Endothelial cell of umbilical vein (primary cell): ENCODE measurements at places on chromosomes 6 and 20. TPM values are rescaled to one million over a fixed set of nuclear protein-coding genes. Genes with fewer than 3 reads are reported as not detected.

GRCh38 chr20:3781153-3781910, at the start of gene SPEF1:
Gene SPEF1 (minus strand): TSS chr20:3781448. CDS start chr20:3781287, 161 bp downstream.
- DNase-seq, result peak; percentile 90

DNA sequence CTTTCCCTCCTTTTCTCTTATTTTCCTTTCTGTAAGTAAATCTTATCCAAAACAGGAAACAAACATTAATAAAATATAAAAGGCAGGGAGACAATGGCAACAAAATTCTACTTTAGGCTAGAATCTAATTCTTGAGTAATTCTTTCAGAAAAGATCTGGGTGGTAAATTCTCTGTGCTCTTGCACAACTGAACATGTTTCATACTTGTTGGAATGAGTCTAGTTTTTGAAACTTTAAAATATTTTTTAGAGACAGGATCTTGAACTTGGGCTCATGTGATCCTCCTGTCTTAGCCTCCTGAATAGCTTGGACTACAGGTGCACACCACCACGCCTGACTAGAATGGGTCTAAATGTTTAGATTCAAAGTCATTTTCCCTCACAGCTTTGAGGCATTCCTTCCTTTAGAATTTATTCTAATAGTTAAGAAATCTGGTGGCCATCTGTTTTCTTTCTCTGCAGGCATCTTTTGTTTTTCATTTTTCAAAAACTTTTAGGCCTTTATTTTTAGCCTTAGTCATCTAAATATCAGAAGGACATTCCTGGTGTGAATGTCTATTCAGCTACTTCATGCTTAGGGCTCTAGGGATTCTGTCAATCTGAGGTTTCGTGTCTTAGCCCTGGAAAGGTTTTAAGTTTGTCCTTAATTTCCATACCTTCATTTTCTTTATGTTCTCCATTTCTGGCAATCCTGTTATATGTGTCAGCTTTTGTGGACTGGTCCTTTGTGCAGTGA, 76.5 kb downstream of the CDKAL1 start:
- no peak for DNase-seq

DNA sequence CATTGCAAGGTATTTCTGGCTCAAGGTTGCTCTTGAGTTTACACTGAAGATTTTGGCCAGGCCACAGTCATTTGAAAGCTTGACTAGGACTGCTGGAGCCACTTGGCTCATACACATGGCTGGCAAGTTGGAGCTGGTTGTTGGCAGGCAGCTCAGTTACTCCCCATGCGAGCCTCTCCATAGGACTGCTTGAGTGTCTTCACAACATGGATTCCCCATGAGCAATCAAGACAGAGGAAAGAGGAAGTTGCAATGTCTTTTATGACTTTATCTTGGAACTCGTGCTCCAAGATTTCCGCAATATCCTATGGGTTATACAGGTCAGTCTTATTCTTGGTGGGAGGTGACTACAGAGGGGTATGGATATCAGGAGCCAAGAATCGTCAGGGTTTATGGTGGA, 1.4 kb upstream of the MANBAL start:
- DNase-seq, result no peak

- no peak for DNase-seq
Observed at GRCh38 chr6:90263633-90264032, 33.0 kb downstream of the BACH2 start.

GRCh38 chr6:161048641-161049040, 57.1 kb downstream of the MAP3K4 start:
- no peak for DNase-seq

DNA sequence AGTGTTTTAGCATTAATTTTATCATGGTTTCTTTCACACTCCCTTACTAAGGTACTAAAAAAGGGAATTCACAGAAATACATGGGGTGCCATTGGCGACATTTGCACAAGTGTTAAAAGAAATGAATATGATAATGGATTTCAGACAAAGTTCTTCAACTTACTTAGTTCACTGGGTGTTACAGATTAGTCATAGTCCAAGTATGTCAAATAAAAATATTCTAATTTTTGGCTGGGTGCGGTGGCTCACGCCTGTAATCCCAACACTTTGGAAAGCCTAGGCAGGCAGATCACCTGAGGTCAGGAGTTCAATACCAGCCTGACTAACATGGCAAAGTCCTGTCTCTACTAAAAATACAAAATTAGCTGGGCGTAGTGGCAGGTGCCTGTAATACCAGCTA, 286.1 kb upstream of the TFAP2D start:
- no peak for DNase-seq

- DNase-seq, result no peak
Observed at GRCh38 chr20:23643659-23644058, 5.9 kb upstream of the CST3 start.

DNA sequence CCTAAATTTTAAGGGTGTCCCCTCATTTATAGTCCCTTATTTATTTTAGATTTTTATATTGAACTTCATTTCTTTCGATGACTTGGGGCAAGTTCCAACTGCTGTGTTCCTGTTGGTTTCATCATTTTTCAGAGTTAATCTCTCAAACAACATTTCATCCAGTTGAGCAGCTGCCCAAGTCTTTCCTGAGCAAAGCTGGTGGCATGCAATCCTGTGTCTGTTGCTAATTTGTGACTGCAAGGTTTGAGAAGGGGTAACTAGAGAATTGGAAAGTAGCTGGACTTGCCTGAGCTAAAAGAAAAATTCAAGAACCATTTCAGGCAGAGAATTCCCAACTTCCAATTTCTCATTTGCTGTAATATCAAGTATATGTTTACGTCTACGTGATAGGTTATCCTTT, 881.5 kb upstream of the SLC35B3 start:
- no peak for DNase-seq

The PRDM13 gene
- not detected in 2 replicates for total RNA-seq

The CST2 gene
- not detected in 2 replicates for total RNA-seq

DNA sequence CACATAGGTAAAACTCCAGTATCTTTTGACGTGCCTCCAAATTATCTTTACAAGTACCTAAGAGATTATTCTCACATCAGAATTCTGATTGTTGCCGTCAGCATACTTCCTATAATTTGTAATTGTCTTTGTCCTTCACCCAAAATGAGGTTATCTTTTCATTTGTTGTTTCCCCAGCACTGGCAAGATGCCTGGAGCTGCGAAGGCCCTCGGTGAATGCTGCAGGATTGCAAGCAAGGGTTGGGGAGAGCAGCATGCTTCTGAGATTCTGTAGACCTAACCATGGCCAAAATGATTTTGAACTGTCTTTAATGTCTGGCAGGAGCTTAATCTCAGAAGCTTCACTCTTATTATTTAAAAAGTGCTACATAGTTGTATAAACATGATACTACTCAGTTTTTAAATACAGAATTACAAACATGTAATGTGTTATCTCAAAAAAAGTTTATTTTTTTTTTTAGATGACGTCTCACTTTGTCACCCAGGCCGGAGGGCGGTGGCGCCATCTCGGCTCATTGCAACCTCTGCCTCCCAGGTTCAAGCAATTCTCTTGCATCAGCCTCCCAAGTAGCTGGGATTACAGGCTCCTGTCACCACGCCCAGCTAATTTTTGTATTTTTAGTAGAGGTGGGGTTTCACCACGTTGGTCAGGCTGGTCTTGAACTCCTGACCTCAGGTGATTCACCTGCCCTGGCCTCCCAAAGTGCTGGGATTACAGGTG, 88.7 kb downstream of the ELOVL5 start:
- DNase-seq, result no peak

- no peak for DNase-seq
Observed at GRCh38 chr6:167157863-167158262, at the start of gene GPR31. Gene GPR31 (minus strand): TSS chr6:167157980. CDS start chr6:167157831, 149 bp downstream.

DNA sequence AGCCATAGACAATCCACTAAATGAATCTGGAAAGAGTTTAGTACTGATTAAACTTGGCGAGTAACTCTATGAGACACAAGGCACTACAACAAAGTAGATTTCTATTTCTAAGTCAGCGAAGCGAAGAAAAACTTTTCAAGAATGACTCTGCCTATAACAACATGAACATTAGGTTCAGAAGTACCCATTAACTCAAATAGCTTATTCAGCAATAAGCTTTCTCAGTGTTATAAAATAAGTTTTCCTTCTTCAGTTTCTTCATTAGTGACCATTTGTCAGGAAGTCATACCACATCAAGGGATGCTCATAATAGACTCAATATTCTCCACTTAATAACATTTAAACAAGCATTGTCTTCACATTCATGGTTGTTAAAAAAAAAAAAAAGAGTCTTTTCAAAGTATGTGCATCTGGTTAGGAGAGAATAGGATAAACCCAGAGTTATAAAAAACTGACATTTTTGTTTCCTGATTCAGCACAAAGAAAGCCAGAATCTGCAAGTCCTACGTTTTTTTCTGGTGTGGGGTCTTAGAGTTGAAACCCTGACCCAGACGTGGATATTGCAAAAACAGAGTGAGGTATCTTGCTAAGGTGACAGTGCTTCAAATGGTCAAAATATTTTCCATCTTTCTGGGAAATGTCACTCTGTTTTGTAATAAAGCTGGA, 148.2 kb upstream of the PREP start:
- DNase-seq, result no peak

GRCh38 chr6:130515306-130515705, 149.5 kb downstream of the TMEM200A start:
- DNase-seq, result no peak

The LTB gene
- 1.2 and 1.3 TPM in 2 replicates for total RNA-seq

- peak; percentile 23 for DNase-seq
Observed at GRCh38 chr20:45629496-45630100, at the start of gene WFDC10A. Gene WFDC10A (plus strand): TSS chr20:45629739. CDS start chr20:45629814, 75 bp downstream.

The CST1 gene
- 2.2 TPM in 1 of 2 replicates, not detected in the other for total RNA-seq

DNA sequence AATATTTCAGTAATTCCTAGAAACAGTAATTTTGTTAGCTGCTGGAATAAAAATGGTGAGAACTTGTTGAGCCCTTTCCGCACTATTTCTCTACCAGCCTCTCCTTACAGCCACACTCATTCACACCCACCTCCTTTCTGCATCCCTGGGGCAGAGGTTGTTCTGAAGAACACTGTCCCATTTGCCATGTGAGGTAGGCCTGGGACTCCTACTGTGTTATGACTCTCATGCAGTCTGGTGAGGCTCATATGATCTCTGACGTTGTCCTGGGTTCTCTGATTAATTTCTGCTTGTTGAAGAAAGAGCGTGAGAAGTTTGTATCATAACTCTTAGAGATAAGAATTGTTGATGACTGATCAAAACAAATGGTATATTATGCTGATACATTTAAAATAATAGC, 4.1 kb upstream of the KCNQ5 start:
- no peak for DNase-seq
